Fibroblast of gingiva (primary cell): ENCODE measurements at places on chromosomes 6 and 20.
A peak's percentile ranks its signal among the peaks of the same experiment; 100 is the strongest.

GRCh38 chr20:1125277-1125676, 6.9 kb downstream of the PSMF1 start:
- DNase-seq = no peak

GRCh38 chr6:24982231-24982630, 46.5 kb upstream of the RIPOR2 start:
- peak; percentile 62 for DNase-seq

DNA sequence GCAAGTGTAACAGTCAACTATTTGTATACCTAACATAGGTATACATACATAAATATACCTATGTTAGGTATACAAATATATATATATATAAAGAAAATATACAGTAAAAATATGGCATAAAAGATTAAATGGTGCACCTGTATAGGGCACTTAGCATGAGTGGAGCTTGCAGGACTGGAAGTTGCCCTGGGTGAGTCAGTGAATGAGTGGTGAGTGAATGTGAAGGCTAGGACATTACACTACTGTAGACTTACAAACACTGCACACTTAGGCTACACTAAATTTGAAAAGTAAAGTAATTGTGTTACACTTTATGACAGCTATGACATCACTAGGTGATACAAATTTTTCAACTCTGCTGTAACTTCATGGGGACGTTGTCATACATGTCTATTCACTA, 65.6 kb downstream of the CDC5L start:
- DNase-seq = no peak

GRCh38 chr20:59333951-59334350, 33.5 kb downstream of the EDN3 start:
- no peak for DNase-seq

DNA sequence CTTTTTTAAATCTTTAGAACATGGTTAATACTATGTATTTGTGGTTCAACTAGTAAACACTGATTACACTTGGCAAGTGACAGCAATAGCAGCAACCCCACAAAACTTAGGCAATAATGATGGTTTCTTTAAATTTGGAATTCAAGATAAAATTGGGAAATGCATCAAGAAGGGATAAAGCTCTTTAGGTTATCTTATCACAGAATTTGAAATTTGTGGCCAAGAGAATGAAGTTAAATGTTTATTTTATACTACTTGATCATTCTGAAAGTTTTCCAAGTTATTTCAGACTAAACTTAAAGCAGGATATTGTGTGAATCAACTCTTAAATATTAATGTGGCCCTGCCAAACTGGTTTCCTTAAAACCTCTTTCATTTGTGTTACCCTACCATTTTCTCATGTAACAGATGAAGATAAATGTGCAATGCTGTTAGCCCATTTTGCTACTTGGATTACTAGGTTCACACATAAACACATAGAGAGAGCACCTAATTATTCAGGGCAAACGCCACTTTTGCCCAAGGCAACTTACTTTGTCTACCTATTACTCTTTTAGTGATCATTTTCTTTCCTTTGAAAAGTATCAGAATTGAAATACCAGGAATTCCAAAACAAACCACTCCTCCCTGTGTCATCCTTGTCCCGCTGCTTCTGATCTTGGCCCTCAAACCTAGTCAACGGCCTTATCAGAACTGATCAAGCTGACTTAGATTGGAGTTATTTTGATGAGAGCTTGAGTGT, 186.7 kb upstream of the TENT5A start:
- DNase-seq = peak; percentile 53

DNA sequence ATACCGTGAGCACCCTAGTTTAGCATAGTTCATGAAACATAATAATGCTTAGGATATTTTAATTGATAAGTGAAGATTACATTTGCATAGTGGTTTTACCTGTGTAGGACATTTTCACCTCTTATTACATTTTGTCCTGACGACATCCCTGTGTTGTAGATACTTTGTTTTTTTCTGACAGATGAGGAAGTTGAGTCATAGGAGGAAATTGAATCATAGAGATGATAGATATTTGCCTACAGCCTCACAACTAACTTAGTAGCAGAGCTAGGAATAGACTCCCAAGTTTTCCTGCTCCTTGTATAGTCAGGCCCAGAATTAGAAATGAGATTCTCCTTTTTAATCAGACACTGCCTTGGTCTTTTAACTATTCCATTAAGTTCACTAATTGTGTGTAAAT, 100.5 kb upstream of the SUPT3H start:
- DNase-seq = no peak

DNA sequence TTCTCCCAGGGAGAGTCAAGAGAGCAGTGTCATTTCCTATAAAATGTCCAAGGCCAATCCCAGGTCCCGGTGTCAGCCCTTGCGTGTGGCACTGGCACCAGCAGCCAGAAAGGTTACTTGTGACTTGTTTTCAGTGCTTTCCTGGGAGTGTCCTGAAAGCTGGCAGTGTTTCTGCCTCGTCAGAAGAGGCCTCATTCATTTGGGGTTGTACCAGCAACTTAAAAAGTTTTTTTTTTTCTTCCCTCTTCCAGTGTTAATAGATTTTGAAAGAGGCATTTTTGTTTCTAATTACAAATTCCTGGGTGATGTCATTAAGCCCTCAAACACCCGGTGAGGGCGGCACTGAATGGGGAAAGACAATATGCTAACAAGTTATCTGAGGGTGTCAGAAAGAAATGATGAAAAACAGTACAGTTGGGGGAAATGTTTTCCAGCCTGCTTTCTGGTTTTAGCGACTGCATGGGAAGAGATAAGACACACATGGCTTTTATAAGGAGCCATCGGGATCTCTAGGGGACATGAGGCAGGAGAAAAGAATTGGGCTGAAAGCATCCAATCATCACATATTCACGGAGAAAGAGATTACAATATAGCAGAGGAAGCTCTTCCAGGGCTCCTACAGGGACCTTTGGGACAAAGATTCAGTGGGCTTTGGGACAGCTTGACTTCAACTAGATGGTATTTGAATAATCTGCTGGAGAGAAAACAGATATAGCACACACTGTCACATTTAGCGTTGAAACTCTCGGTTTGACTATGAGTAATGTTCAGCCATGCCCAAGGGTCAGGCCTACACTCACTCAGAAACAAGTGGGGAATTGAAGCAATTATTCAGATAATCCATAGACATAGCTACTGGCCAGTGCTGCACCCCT, 153.0 kb downstream of the BCAS1 start:
- peak; percentile 88 for DNase-seq

GRCh38 chr6:159595173-159595572, 97.9 kb downstream of the SOD2 start:
- DNase-seq = peak; percentile 92

GRCh38 chr6:28269492-28269891, 2.5 kb downstream of the ZSCAN26 start:
- peak; percentile 74 for DNase-seq

DNA sequence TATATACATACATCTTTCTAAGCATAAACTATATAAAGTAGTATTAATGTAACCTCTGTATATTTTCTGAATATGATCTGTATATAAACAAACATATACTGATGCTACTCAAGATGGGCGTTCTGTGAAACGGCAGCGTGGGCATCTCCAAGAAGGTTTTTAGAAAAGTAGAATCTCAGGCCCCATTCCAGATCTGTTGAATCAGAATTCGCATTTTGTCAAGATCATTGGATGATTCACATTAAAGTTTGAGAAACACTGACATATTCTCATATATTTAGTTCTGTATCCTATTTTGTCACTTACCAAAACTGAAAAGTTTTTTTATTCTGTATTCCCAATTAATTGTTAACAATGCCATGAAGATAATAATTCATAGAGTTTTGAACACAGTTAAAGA, 5.5 kb downstream of the C6orf141 start:
- DNase-seq = no peak

DNA sequence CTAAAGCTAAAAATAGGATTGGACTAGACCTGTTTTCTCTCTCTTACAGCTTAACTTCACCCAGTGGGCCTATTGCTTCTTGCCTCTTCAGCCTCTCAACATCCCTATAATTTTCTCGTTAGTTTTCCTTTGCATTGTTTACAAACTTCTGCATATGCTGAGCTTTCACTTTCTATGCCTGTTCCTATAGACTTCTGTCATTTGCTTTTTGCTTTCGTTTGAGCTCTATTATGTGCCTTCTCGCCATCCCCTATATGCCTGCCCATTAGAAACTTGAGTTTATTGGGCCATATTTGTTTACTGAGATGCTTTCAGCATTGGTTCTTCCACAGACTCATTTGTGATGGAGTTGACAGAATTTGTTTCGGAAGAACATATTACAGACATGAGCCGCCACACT, 40.9 kb downstream of the NCOA7 start:
- no peak for DNase-seq
